ENCODE measurements at places on chromosomes 1 and 21.

- DNase-seq: no peak
Measured at GRCh38 chr1:185564816-185565215, 169.4 kb upstream of the HMCN1 start.

DNA sequence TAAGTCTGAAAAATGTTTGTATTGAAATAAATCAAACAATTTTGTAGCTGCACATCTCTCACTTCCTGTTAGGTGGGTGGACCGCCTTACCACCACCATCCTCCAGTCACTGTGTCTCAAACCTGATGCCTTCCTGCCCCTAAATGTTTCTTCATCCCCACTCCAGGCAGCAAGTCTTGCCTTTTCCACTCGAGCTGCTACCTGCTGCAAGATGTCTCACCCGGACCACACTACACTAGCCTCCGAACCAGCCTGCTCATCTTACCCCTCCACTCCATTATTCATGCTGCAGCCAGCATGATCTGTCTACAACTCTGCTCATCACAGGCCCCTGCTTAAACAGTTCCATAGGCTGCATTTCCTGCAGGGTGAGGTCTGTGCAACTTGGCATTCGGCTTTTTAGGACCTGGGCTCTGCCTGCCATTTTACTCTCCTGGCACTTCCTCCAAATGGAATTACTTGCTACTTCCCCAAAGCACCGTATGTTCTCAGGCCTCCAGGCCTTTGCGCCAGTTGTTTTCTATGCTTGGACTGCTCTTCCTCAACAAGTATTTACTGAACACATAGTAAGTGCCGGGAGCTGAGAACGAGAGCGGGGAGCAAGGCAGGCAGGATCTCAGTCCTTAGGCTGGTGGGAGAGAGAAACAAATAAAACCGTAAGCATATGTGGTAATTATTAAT is 5.2 kb upstream of the SF3A3 start:
- DNase-seq: no peak

DNA sequence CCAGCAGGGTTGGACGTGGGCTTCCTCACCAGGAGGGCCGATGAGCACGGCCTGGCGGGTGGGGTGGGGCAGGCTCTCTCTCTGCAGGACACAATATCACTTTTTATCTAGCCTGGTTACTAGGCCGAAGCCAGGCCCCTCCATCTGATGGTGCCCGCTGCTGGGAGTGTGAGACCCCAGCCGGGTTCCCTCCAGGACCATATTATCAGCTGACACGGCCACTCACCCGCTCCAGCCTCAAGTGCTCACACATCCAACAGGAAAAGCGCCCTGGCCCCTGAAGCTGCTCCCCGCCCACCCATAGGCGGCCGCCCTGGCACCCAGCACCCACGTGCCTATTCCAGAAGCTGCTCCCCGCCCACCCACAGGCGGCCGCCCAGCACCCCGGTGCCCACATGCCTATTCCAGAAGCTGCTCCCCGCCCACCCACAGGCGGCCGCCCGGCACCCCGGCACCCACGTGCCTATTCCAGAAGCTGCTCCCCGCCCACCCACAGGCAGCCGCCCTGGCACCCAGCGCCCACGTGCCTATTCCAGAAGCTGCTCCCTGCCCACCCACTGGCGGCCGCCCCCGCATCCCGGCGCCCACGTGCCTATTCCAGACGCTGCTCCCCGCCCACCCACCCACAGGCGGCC is 5.0 kb downstream of the SLC19A1 start:
- no peak for DNase-seq

GRCh38 chr1:160578525-160579191 is 638 bp downstream of the CD84 start:
- no peak for DNase-seq

- DNase-seq: no peak
Measured at GRCh38 chr1:116343019-116343418, 30.0 kb upstream of the ATP1A1 start.

DNA sequence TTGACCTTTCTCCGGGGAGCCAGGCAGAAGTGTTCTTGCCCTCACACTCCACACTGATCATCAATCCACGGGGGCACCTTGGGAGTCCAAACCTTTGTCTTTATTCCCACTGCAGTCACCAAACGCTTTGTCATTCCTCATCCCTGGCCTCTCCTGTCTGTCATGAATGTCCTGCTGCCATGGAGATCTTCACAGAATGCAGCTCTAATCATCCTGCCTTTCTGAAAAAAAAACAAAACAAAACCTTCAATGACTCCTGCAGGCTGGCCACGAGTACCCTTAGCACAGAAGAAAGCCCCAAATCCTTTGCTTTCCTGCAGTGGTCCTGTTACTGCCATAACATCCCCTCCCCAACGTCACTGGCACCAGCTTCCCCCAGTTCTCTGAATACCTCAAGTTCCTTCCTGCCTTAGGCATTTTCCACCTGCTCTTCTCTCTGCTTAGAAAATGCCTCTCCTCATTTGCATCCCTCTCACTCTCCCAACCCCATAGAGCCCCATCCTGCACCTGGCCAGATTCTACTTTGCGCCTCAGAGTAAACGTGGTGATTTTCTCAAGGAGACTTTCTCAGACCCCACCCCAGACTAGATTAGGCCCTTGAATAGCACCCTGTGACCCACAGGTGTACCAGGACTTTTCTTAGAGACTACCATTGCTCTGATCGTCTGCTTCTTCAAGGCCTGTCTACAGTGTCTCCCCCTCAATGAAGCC is 131.2 kb downstream of the AK5 start:
- no peak for DNase-seq

DNA sequence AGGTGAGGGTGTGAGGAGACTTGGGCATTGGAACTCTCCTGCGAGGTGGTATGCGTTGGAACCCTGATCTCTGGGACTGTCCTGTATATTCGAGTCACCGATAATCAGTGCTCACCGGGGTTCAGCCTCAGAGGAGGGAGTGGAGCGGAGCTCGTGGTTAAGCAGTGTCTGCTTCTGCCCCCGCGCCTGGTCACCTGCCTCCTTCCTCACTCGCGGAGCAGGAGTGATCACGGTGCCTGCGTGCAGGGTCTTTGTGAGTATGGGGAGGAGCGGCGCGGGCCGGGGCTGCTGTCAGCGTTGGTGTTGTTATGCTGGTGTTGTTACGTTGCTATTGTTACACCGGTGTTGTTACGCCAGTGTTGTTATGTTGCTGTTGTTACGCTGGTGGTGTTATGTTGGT is 23.3 kb downstream of the H6PD start:
- no peak for DNase-seq

DNA sequence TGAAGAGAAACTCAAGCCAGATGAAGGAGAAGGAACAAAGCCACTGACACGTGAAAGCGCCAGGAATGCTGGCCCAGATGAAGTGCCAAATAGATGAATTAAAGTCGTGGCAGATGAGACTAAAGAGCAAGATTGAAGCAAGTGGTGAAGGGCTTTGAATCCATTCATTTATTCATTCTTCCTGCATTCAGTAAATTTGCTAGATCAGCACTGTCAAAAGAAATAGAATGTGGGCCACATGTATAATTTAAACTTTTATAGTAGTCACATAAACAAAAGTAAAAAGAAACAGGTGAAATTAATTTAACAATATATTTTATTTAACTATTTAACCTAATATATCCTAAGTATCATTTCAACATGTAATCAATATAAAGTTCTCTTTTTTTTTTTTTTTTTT is 135.6 kb downstream of the ZZZ3 start:
- DNase-seq: no peak

DNA sequence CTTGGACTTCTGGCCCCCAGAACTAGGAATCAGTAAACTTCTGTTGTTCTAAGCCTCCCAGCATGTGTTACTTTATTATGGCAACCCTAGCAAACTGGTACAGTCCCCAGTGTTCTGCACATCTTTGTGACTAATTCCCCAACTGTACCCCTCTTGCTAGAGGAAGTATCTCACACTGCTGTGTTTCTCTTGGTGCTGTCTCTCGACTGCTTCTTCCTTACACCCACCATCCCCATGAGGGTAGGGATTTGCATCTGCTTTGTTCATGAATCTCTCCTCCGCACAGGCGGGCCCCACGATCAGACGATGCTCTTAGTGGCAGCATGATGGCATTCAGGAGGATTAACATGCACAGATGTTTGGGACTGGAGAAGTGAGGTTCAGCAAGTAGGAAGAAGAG is 46.7 kb downstream of the CLIC6 start:
- DNase-seq: no peak

DNA sequence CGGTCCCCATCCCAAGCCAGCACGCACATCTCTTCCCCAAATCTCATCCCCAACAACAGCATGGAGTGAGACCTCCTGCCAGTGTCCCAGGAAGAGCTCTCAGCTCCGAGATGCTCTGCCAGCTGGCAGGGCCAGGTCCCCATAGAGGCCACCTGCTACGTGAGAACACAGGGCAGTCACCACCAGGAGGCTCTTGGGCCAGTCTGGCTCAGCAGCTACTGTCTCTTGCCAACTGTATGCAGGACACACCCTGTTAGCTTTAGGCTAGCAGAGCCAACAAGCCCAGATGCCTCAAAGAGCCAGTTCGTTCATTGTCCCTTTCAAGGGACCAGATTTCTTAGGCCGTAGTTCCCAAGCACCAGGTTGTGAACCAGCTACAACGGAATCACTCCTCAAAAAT is 36.9 kb downstream of the FBXO2 start:
- no peak for DNase-seq

DNA sequence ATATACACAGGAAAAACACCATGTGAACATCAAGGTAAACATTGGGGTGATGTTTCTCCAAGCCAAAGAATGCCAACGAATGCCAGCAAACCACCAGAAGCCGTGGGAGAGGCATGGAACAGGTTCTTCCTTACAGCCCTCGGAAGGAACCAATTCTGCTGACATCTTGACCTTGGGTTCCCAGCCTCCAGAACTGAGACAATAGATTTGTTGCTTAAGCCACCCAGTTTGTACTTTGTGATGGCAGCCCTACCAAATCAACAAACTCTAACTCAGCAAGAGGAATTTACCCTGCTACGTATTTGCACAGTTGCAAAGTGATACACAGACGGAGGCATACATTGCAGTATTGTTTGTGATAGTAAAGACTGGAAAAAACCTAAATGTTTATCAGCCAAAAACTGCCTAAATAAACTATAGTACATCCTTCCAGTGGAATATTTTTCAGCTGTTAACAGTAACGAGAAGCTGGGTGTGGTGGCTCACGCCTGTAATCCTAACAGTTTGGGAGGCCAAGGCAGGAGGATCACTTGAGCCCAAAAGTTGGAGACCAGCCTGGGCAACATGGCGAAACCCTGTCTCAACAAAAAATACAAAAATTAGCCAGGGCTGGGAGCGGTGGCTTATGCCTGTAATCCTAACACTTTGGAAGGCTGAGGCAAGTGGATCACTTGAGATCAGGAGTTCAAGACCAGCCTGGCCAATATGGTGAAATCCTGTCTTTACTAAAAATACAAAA is 12.5 kb upstream of the ZC3H12A start:
- DNase-seq: no peak

DNA sequence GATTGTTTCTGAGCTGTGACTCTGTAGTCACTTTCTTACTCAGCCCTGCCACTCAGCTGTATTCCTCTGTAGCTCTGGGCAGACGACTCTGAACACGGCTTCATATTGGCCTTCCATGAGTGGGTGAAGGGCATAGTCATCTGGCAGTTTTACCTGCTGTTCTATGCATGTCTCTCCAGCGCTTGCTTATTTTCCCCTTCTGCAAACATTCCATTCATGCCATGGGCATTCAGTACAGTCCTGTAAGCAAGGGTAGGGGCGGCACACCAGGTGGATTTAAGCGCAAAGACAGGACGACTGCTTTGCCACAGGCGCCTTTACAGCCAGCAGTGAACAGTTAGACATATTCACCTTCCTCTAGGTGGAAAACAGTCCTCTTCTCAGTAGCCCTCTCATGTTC is 4.4 kb upstream of the WDR26 start:
- DNase-seq: no peak

GRCh38 chr1:72937905-72938304 is 655.6 kb upstream of the NEGR1 start:
- DNase-seq: no peak

GRCh38 chr1:97414682-97415312 is 506.0 kb downstream of the DPYD start:
- DNase-seq: no peak

GRCh38 chr1:36257375-36257767 is 33.1 kb downstream of the THRAP3 start:
- no peak for DNase-seq

GRCh38 chr1:76933847-76934815 is 66.9 kb downstream of the ST6GALNAC5 start:
- no peak for DNase-seq

- DNase-seq: no peak
Measured at GRCh38 chr1:51569284-51570062, 47.4 kb upstream of the OSBPL9 start.

GRCh38 chr1:154824179-154825000 is 45.7 kb downstream of the KCNN3 start:
- DNase-seq: no peak

- no peak for DNase-seq
Measured at GRCh38 chr1:206657751-206658150, 22.4 kb downstream of the DYRK3 start.

GRCh38 chr1:241869022-241869421 is 21.0 kb downstream of the EXO1 start:
- DNase-seq: no peak

GRCh38 chr1:62325681-62326080 is 6.4 kb upstream of the KANK4 start:
- no peak for DNase-seq
